Stimulated activated CD8-positive, alpha-beta memory T cell treated with anti-CD3 and anti-CD28 coated beads, Interleukin-15, amount 100 ng/mL, for 1 hour (primary cell): ENCODE measurements at places on chromosomes 7 and 10.

DNA sequence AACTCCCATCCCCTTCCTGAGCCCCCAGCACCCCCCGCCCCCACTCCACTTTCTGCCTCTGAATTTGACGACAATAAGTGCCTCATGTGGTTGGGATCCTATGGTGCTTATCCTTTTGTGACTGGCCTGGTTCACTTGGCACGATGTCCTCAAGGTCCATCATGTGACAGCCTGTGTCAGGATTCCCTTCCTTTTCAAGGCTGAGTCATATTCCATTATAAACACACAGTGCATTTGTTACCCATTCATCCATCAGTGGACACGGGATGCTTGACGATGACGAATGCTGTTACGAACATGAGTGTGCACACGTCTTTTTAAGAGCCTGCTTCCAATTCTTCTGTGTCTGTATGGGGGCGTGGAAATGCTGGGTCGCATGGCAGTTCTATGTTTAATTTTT, 26.7 kb downstream of the SHH start:
- DNase-seq = no peak

GRCh38 chr10:43355749-43356371, 15.6 kb upstream of the FXYD4 start:
- no peak for DNase-seq

GRCh38 chr7:95675016-95675415, 78.7 kb upstream of the PDK4 start:
- no peak for DNase-seq

- DNase-seq = no peak
These were observed 63.9 kb upstream of the KIF5B start for GRCh38 chr10:32120147-32120546.

- no peak for DNase-seq
These were observed 252.7 kb downstream of the KIF20B start for GRCh38 chr10:89954061-89954460.

DNA sequence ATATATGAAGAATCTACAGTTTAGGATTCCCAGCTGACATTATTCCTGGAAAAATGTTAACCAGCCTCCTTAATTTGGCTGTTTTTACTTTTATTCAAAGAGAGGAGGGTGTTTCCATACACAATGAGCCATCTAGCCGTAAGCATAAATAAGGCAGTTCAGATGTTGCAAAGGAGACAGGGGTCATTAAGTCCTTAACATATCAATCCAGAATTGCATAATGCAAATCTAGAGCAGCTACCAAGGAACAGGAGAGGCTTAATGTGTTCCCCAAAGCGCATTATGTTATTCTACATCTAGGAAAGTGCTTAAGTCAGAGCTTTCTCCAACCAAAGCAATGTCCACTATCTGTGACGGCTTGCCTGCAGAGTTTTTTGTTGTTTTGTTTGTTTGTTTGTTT, 32.4 kb upstream of the TCF7L2 start:
- no peak for DNase-seq

GRCh38 chr10:24132741-24133140, 76.2 kb upstream of the KIAA1217 start:
- no peak for DNase-seq

DNA sequence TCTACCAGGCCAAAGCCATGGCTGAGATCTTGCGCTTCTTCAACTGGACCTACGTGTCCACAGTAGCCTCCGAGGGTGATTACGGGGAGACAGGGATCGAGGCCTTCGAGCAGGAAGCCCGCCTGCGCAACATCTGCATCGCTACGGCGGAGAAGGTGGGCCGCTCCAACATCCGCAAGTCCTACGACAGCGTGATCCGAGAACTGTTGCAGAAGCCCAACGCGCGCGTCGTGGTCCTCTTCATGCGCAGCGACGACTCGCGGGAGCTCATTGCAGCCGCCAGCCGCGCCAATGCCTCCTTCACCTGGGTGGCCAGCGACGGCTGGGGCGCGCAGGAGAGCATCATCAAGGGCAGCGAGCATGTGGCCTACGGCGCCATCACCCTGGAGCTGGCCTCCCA, 142.7 kb downstream of the GRM3 start:
- no peak for DNase-seq
